ENCODE measurements at places on chromosomes 1 and 21. TPM values are rescaled to one million over a fixed set of nuclear protein-coding genes. Genes with fewer than 3 reads are reported as not detected.

GRCh38 chr21:41070284-41070683, 97.7 kb upstream of the BACE2 start:
- no peaks in the 10 kb centered on the region for H3K36me3 ChIP-seq
- no peak overlapping the region for H3K27ac ChIP-seq
- DNase-seq = no peak
- H3K27me3 ChIP-seq = peaks cover 9% of the 10 kb centered on the region

DNA sequence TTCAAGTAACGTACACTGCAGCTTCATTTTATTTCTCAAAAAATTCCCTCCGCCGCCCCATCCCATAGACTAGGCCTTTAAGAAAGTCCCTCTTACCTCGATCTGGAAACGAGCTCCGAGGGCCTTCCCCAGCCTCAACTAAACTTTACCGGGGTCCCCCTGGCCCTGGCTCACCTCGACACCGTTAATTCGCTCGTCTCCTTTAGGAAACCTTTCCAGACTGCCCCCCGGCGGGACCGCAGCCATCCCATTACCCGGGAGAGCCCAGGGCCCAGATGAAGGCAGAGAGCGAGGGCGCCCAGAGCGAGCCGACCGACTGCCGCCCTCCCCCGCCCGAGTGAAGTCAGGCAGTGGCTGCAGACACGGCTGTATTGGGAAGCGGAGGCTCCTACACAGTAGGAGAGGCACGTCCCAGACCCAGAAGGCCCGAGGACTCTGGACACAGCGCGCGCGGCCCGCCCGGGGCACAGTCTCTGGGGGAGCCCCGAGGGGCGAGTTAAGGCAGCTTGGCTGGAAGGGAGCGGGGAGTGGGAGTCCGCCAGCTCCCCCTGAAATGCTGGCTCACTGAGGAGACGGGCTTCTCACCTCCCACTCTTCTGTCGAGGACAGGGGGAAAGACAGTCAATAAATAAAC, 14.6 kb downstream of the SEMA6C start:
- peaks cover 18% of the 10 kb centered on the region for H3K27me3 ChIP-seq
- H3K4me3 ChIP-seq = peak overlapping the region; percentile 35
- peaks cover 27% of the 10 kb centered on the region for H3K36me3 ChIP-seq
- H3K4me1 ChIP-seq = peaks cover 21% of the 10 kb centered on the region

- H3K27ac ChIP-seq = peak overlapping the region; percentile 80
- no peak for DNase-seq
- peaks cover 24% of the 10 kb centered on the region for H3K36me3 ChIP-seq
- H3K4me3 ChIP-seq = peak overlapping the region; percentile 97
- peaks cover 29% of the 10 kb centered on the region for H3K4me1 ChIP-seq
- H3K27me3 ChIP-seq = peaks cover 10% of the 10 kb centered on the region
Measured at GRCh38 chr1:28582248-28582615, 9.8 kb upstream of the RAB42 start.

DNA sequence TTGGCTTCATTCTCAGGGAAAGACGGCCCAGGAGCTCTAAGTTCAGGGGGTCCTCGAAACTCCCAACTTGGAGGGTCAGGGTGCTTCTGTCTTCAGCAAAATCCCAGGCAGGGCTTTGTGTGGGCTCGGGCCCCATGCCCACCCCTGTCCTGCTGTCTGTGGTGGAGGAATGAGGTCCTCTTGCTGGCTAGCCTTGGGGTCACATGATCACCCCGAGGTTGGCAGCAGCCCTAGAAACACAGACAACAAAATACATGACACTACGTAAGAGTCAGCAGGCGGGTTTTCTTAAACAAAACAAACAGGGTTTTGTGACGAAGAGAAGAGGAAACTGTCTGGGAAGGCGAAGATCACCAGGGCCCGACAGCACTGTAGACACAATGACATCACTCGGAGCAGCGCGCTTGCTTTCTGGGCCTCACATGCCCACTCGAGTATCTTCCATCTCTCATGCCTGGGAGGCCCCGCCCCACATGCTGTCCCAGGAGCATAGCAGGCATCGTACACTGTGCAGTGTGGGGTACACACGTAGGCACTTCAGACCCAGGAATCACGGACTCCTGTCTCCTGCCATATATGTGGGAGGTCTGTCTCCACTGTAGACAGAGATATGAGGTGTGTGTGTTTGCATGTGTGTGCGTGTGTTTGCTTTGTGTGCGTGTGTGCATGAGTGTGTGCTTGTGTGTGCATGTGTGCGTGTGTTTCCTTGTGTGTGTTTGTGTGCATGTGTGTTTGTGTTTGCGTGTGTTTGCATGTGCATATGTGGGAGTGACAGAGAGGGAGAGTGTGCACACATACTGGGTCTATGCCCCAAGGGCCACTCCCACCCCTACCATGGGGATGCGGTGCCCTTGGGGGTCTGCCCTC, 94.7 kb downstream of the SIK1 start:
- peaks cover 26% of the 10 kb centered on the region for H3K27me3 ChIP-seq
- no peak overlapping the region for H3K27ac ChIP-seq
- peaks cover 4% of the 10 kb centered on the region for H3K36me3 ChIP-seq
- H3K4me3 ChIP-seq = no peak overlapping the region
- no peak for DNase-seq

DNA sequence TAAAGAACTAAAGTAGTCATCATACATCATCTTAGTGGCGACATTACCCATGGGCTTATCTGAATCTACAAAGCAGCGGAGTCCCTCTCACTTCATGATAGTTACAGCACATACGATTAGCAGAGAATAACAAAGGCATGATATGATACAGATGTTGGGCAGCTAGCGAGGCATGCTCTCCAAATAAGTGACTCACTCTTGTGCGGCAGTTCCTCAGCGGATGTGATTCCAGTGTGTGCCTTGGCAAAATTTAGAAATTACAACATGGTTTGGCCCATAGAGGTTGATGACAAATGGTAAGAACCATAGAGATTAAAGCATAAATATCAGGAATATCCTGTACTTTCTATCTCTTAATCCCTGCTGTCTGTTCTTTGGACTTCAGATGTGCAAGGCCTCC, 48.1 kb upstream of the PAXBP1 start:
- H3K27ac ChIP-seq = no peak overlapping the region
- H3K4me1 ChIP-seq = no peaks in the 10 kb centered on the region
- H3K36me3 ChIP-seq = no peaks in the 10 kb centered on the region

- DNase-seq = no peak
- H3K27me3 ChIP-seq = peaks cover 10% of the 10 kb centered on the region
- H3K4me1 ChIP-seq = peaks cover 6% of the 10 kb centered on the region
- no peak overlapping the region for H3K4me3 ChIP-seq
Measured at GRCh38 chr1:156358641-156359040, 10.4 kb upstream of the RHBG start.

GRCh38 chr1:115118086-115118485, 28.8 kb upstream of the TSPAN2 start:
- peaks cover 2% of the 10 kb centered on the region for H3K36me3 ChIP-seq
- DNase-seq = no peak
- no peak overlapping the region for H3K4me3 ChIP-seq
- H3K27ac ChIP-seq = no peak overlapping the region

GIPC2 gene
- 2.9 TPM for total RNA-seq

TAS1R2 gene
- not detected for total RNA-seq

Data from endothelial cell (in vitro differentiated cells).